ENCODE measurements at places on chromosomes 11 and 22.

DNA sequence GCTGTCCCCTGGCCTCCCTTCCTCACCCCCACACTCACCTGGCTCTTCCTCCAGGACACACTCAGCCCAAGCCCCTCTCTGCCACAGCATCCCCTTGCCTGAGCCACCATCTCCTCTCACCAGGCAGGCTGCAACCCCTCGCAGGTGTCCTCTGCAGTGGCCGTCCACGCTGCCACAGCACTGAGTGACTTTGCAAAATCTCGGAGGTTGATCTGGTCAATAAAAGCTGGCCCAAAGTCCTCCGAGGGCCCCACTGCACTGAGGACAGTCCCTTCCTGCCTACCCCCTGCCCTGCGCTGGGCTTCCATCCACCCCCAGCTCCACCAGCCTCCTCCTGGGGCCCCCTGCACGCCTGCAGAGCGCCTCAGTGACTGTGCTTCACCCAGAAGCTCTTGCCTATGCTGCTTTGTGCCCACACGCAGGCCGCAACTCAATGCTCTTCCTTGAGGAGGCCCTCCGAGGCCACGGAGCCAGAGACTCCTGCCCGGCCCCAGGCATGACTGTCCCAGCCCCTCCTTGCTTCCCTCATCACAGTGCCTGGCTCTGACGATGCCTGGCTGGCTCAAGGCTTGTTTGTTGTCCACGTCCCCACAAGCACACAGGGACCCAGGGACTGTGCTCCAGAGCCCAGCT lies 30.8 kb upstream of the SLC22A12 start:
- no peak for DNase-seq

- DNase-seq, result no peak
These were observed 1.9 kb downstream of the MS4A1 start for GRCh38 chr11:60457576-60457975.

DNA sequence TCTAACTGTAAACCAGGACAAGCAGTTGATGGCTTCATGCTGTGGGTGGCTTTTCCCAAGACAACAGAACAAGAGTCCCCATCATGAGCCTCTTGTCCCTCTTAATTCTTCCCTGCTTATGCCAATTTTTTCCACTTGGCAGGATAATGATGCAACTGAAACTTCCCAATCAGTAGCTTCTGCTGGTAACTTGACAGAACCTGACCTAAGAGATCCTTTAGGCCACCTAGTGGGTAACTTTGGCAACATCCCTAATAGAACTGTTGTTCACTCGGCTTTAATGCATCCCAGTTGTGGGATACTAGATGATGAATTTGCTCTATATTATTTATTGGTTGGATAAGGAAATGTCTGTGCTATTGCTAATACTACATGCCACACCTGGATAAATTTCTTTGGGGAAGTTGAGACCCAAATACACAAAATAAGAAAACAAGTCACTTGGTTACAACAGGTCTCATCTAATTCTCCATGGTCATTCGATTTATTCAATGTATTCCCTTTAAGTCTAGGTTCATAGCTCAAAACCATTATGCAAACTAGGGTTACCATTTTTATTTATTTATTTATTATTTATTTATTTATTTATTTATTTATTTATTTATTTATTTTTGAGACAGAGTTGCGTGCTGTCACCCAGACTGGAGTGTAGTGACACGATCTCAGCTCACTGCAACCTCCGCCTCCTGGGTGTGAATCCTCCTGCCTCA lies 41.4 kb upstream of the NFAM1 start:
- DNase-seq, result no peak

DNA sequence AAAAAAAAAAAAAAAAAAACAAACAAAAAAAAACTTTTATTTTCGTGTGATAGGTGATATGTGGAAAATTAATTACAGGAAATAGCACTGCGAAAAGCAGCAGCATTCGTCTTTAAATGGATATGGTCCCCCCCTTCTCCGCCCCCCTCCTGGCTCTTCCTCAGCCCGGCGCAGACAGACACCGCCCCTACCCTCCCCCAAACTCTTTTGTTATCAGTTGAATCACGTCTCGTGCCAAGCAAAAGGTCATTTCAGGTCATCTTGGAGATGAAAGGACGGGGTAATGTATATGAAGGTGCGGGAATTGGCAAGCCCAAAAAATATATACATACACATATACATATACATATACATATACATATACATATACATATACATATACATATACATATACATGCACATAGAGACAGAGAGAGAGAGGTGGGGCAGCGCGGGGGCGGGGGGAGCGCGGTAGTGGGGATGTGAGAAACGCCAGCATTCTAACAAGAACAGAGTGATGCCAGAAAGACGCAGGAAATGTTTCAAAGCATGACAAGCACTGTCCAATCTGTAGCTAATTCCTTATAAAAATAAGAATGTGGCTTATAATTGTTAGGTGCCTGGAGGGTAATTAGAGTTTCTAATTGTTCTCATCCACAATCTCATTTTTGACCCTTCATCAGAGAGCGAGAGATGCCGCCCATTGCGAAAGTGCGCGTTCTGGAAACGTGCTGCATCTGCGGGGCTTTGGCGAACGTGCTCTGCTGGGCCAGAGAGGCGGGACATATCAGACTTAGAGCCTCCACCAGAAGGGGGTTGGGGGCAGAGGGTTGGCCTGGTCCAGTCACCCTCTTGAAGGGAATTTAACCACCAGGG lies 214.5 kb upstream of the UBASH3B start:
- no peak for DNase-seq

- no peak for DNase-seq
These were observed 742 bp upstream of the CASP4 start for GRCh38 chr11:104968856-104969776.

- no peak for DNase-seq
These were observed 113.9 kb downstream of the ARL14EP start for GRCh38 chr11:30436801-30437200.

GRCh38 chr11:71474771-71475483 lies 21.9 kb downstream of the NADSYN1 start:
- no peak for DNase-seq

DNA sequence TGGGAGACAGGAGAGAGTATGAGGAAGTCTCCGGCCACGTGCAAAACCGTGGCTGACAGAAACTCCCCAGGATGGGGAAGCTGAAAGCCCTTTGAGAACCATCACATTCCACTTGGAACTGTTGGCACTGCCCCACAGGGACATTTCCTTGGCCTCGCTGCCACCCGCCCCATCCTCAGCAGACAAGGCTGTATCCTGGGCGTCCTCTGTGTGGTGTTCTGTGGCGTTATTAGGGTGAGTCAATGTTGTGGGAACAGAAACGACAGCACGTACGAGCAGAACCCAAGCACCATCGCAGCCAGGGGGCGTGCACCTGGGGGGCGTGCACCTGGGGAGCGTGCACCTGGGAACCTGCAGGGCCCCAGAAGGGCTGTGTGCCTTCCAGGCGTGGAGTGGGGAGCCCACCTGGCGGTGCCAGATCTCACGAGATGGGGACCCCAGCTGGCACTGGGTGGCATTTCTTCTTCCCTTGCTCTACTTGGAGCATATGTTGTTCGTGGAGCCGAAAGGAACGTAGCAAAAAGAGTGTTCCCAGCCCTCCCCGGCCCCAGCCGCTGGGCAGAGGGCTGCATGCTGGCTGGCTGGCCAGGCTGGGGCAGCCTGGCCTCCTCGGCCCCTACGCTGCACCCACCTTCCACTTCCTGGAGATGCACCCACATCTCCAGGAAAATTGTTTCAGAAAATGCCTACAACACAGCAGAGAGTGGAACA lies 35.4 kb downstream of the NFAM1 start:
- no peak for DNase-seq

- DNase-seq, result no peak
These were observed 5.5 kb downstream of the PHRF1 start for GRCh38 chr11:581752-582151.

- no peak for DNase-seq
These were observed 37.2 kb downstream of the CELSR1 start for GRCh38 chr22:46500201-46500600.

DNA sequence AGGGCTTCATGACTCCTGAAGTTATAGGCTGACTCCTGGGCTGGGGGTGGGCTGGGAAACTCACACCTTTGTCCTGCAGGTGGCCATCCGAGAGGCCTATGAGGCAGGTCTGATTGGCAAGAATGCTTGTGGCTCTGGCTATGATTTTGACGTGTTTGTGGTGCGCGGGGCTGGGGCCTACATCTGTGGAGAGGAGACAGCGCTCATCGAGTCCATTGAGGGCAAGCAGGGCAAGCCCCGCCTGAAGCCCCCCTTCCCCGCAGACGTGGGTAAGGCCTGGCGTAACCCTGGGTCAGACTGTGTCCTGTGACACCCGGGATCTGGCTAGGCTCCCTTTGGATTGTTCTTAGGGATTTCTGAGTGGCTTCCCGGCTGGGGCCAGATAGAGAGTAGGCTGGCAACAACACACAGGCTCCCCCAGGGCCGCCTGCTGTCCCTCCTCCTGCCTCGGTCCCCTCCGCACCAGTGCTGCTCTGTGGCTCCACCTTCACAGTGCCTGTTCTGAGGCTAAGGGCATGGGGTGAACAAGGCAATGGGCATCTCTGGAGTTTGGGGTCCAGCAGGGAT lies 3.6 kb downstream of the NDUFV1 start:
- DNase-seq, result no peak

DNA sequence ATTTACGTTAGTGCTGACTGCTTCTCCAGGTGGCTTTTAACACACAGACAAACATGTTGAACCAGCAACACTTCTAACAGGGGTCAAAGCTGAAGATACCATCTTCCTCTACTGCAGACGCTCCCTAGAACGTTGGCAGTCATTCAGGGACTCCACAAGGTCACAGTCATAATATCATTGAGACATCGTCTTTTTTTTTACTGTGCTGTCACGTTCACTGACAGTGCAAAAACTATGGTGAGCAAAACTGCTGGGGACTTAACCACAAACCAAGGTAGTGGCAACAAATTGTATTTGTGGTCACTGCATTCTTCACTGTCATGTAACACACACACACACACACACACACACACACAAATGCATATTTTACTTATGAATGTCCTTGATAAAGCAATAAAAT lies 244.9 kb downstream of the CASP12 start:
- no peak for DNase-seq

DNA sequence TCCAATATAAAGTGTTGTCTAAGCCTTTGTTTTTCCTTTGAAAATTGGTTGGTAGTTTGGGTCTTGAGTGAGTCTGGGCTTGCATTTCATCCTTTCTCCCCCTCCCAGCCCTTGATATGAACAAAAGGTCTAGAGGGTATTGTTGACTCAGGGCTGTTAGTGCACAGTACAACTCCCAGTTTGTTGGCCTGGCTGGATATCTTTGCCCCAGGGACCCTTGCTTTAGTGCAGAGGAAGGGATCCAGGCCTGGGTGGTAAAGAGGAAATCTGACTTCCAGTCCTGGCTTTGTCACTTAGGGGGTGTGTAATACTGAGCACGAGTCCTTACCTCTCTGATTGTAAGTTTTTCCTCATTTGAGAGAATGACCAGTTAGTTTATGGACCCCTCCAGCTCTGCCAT lies 330.4 kb downstream of the TMEM135 start:
- no peak for DNase-seq

GRCh38 chr11:70454197-70454767 lies 56.0 kb downstream of the CTTN start:
- no peak for DNase-seq

GRCh38 chr22:23248583-23248982 lies 68.3 kb downstream of the BCR start:
- no peak for DNase-seq

DNA sequence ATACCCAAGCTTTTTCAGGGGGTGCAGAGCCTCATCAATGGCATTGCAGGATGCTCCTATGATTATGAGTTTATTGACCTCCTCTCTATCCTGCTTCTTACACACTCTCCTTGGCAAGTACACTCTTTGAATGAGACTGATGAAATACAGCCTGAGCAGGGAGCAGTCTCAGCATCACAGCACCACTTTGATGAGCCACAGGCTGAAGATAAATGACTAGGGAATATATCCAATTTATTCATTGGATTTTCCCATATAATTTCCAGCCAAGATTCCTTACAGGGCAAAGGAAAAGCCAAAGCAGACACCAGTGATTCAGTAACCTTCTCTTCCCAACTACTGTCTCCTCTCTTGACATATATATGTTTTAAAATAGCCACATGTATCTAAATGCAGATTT lies 79.2 kb downstream of the CASP12 start:
- DNase-seq, result no peak

- DNase-seq, result no peak
These were observed 25.8 kb downstream of the USP35 start for GRCh38 chr11:78214331-78215194.

DNA sequence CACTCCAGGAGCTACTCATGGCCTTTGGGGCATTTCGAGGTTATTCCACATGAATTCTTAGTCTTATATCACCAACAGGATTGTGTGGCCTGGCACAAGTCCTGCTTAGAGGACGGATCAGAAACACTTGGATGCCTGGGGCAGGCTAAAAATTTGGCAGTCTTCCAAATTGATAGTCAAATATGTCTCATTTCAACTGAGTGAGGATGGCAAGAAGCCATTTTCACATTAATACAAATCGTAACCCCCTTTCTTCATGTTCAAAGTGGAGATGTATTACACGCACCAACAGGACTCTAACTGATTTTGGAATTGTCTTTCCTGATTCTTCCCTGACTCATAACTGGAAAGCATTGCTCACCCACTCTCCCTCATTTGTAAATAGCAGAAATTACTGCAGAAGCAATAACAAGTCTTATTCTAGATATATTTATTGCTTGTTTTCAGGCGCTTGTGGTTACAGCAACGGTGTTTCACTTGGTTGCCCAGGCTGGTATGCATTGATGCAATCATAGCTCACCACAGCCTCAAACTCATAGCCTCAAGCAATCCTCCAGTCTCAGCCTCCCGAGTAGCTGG lies 10.3 kb upstream of the CCDC86 start:
- no peak for DNase-seq

DNA sequence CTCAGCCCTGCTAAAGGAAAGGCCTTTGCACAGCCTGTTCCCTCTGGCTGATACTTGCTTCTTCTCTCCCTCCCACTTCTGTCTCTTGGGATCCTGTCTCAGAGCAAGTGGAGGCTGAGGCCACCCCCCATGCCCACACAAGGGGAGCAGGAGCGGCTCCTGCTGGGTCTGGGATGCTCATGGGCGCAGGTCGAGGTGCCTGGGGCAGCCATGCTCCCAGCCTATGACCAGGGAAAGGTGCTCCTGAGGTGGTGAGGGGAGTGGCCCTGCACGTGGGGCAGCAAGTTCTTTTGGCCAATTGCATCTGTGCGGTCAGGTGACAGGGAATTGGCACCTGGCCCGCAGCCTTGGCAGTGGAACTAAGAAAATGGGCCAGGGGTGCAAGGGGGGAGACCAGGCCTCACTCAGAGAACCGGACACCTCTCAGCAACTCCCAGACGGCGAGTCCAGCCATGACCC lies 1.5 kb downstream of the MAPK11 start:
- DNase-seq, result no peak

Measured in LNCaP clone FGC (cell line).